Fibroblast of skin of right biceps (primary cell): ENCODE measurements at places on chromosomes 12 and 14.

GRCh38 chr14:33592297-33592696, 358.6 kb downstream of the EGLN3 start:
- DNase-seq: peak; percentile 53

DNA sequence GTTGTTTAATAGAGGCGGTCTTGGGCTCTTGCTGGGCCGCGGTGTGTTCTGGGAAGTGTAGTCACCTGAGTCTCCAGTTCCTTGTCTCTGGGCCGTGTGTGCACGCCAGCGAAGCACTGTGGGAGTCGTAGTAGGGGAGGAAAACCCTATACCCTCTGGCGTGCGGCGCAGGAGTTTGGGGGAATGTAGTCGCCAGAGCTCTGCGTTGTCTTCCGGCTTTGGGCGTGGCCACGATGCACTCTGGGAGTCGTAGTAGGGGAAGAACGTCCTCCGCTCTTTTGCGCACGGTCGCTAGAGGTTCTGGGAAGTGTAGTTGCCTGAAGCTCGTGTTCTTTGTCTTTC, 726 bp upstream of the ZNF140 start:
- DNase-seq: peak; percentile 99

DNA sequence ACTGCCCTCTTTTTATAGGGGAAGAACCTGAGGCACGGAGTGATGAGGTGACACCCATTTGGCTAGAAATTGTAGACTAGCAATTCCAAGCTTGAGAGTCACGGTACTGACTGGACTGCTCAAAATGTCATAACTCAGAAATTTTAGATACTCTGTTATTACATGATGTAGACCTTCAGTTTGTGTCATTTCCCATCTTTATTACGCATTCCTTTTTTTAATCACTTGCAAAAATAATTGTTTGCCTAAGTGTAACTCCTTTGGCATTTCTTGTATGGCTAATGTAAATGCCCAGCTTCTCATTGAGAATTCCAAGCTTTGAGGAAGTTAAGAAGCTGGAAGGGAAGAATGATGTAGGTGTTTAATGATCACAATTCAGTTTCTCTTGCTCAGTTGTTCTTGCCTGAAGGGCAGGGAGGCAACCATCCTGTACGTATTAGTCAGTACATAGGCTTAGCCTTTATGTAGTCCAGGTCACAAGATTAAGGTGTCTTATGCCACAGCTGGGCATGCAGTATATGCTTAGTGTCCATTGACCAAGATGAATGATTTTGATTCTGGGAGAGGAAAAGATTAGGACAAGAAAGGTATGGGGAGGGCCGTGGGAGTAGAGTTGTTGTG, 68.2 kb upstream of the EVL start:
- peak; percentile 45 for DNase-seq

DNA sequence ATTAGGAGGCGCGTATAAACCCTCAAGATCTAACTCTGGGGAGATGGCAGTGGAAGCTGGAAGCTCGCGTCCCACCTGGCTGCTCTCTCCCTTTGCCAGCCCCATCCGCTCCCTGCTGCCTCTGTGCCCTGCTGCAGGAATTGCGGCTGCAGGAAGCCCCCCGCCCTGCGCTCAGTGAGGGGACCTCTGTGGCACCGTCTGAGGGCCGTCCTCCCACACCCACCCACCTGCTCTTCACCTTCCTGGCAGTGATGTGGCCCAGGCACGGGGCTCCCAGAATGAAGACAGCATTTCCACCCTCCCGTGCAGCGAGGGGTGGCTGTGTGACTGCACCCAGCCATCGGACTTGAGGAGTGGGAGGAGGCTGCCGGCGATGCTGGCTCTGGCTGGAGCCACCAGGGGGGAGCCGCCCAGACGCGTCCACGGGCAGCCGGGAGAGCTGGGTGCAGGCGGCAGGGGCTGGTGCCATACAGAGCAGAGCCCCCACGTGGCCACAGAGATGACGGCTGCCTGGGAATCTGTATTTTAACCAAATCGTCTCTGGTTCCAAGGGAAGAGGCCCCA, 28.3 kb upstream of the GALNT9 start:
- no peak for DNase-seq

GRCh38 chr12:8058506-8058905, 7.7 kb downstream of the C3AR1 start:
- no peak for DNase-seq

GRCh38 chr12:114779186-114779585, 95.2 kb upstream of the TBX3 start:
- DNase-seq: no peak

GRCh38 chr12:60805364-60805763, 1209.5 kb downstream of the SLC16A7 start:
- DNase-seq: no peak

GRCh38 chr14:62558451-62558850, 486.8 kb downstream of the KCNH5 start:
- no peak for DNase-seq
